Stimulated activated naive B cell treated with anti-CD40 and anti-IgM and Interleukin-4, amounts not matched to agents 10 μg/mL and 1 μg/mL and 100 μg/mL, for 72 hours (primary cell): ENCODE measurements at places on chromosomes 4 and X.

DNA sequence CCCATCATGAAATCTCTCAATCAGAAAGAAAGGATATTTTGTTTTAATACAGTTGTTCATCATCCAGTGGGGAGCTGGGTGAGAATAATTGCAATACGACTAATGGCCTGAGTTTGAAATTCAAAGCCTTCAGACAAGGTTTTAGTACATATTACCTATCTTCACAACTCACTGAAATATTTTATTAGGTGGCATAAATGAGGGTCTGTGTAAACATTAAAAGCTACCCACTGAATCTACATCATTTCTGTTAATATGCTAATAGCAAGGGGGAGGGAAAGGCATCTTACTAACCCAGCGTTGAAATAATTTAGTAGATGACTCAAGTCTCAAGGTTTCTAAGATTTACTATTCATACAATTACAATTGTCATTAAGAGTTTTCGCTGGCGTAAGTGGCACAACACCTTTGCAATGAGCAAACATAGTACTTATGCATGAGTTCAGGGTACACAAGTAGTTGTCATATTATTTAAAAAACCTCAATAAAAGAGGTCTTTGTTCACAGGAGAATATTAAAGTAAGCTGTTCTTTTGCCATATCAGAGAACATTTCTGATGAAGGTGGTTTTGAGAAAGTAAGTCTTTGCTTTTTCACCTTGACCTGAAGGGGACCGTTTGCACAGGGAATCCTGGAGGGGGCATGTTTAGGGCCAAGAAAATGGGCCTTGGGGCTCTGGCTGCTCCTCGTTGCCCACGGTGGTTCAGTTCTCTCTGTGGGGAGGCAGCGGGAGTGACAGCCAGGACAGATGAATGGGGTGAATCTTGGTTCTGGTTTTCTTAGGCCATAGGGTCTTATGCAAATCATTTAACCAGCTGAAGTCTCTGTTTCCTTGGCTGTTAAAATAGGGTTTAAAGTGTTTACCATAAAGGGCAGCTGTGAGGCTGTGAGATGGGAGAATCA lies 4.5 kb upstream of the RHOH start:
- H3K27ac ChIP-seq: peak overlapping the region; percentile 92
- peak overlapping the region; percentile 78 for H3K4me3 ChIP-seq
- H3K4me1 ChIP-seq: peaks cover 54% of the 10 kb centered on the region
- DNase-seq: no peak
- H3K27me3 ChIP-seq: no peaks in the 10 kb centered on the region

GRCh38 chr4:25031077-25031621 lies 403 bp upstream of the LGI2 start:
- H3K36me3 ChIP-seq: no peaks in the 10 kb centered on the region
- H3K4me1 ChIP-seq: peaks cover 3% of the 10 kb centered on the region
- DNase-seq: no peak
- H3K4me3 ChIP-seq: no peak overlapping the region
- no peak overlapping the region for H3K27ac ChIP-seq
- peaks cover 78% of the 10 kb centered on the region for H3K27me3 ChIP-seq

- no peak overlapping the region for H3K4me3 ChIP-seq
- DNase-seq: no peak
- peaks cover 10% of the 10 kb centered on the region for H3K27me3 ChIP-seq
- H3K36me3 ChIP-seq: no peaks in the 10 kb centered on the region
- no peaks in the 10 kb centered on the region for H3K4me1 ChIP-seq
These were observed 92.2 kb upstream of the RAPGEF2 start for GRCh38 chr4:159010563-159011260.

GRCh38 chr4:141730805-141731204 lies 94.4 kb downstream of the IL15 start:
- DNase-seq: no peak
- H3K4me1 ChIP-seq: no peaks in the 10 kb centered on the region
- no peaks in the 10 kb centered on the region for H3K27me3 ChIP-seq
- H3K36me3 ChIP-seq: peaks cover 8% of the 10 kb centered on the region

DNA sequence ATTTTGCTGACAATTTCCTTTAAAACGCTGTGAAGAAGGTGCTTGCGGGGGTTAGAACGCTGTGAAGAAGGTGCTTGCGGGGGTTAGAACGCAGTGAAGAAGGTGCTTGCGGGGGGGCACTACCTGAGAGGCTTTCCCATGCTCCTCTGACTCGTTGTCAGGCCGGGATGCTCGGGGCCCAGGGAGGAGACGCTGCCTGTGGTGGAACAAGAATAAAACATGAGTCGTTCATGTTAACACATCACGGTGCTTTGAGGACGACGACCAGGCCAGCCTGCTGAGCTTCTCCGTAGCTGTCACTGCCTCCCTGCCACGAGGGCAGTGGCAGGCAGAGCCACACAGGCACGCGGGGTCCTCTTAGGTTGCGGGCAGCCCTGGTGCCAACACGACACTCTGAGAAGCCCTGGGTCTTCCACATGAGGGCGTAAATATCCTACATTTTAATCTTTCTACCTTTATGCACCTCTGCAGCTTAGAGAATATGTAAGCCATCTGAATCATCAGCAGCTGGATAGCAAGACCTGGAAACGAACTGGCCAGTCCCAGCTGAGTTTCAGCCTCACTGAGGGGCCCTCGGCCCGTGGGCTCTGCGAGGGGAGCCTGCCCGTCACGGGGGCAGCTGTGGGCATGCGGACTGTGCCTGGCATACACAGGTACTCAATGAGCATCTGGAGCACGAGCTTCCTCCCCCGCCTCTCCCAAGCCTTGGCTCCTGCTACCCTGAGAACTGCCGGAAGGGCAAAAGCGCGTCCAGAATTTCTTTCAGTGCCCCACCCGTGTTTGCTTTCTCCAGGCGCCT lies 47.0 kb downstream of the FGFRL1 start:
- H3K36me3 ChIP-seq: no peaks in the 10 kb centered on the region
- H3K4me3 ChIP-seq: no peak overlapping the region
- H3K4me1 ChIP-seq: peaks cover 17% of the 10 kb centered on the region
- no peak for DNase-seq
- peaks cover 25% of the 10 kb centered on the region for H3K27me3 ChIP-seq

DNA sequence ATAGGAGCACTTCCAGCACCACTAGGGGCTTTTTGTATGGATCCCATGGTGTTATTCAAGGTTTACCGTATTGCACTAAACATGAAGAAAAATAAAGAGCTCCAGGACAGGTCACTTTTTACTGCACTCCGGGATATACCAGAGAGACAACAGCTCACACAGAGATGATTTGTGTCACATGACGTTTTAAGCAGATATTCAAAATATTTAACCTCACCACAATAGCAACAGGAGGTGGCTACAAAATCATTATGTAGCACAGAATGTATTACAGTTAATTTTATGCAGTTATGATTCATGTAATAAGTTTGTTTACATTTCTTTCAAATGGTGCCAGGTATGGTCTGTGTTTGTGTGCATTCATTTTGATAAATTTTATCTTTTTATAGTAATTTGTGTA lies 100.6 kb downstream of the LUZP4 start:
- H3K27ac ChIP-seq: no peak overlapping the region
- H3K4me3 ChIP-seq: no peak overlapping the region
- no peaks in the 10 kb centered on the region for H3K36me3 ChIP-seq
- no peaks in the 10 kb centered on the region for H3K4me1 ChIP-seq
- no peaks in the 10 kb centered on the region for H3K27me3 ChIP-seq
- no peak for DNase-seq

DNA sequence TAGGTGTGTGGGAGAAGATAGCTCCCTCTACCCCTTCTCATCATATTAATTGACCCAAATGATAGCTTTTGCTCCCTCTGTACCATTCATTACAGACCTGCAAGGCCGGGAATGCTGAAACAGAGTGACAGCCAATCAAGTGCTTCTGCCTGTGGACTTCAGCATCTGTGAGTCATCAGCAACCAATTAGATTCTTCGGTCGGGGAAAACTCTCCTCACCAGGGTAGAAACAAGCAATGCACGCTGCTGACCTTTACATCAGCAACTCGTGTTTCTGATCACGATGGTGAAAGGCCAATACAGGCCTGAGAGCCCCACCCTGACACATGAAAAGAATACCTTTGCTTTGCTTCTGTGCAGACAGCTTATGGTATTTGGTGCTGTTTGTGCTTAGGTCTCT lies 347.2 kb upstream of the DDX53 start:
- no peak overlapping the region for H3K4me3 ChIP-seq
- H3K36me3 ChIP-seq: no peaks in the 10 kb centered on the region
- DNase-seq: no peak
- no peaks in the 10 kb centered on the region for H3K27me3 ChIP-seq

DNA sequence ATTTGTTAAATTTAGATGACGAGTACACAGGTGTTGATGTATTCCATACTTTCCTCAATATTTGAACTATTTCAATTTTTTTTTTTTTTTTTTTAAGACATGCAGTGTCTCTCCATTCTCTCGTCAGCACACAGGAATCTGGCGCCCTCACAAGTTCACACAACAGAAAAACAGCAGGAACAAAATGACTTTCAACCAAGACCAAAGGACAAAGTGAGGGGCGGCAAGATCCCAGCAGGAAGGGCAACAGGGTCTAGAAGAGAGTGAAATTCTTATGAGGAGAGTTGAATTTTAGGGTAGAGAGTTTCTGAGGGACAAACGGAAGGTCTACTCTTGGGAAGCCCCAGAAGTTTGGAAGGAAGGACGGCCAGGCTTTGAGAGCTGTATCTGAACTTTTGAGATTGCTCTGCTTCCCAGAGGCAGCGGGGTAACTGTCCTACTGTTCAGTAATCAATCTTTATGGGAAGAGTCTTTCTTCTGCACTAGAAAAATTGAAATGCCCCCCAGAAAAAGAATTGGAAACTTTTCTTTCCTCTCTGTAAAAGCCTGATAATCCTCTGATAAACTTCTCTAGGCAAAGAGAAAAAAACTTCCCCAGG lies 760.2 kb downstream of the RAB28 start:
- H3K27me3 ChIP-seq: peaks cover 7% of the 10 kb centered on the region
- no peak overlapping the region for H3K4me3 ChIP-seq
- H3K27ac ChIP-seq: no peak overlapping the region
- DNase-seq: no peak
- peaks cover 5% of the 10 kb centered on the region for H3K4me1 ChIP-seq

GRCh38 chr4:172818901-172819300 lies 349.7 kb upstream of the GALNT7 start:
- H3K27ac ChIP-seq: no peak overlapping the region
- H3K4me3 ChIP-seq: no peak overlapping the region
- H3K27me3 ChIP-seq: peaks cover 4% of the 10 kb centered on the region
- no peaks in the 10 kb centered on the region for H3K4me1 ChIP-seq
- DNase-seq: no peak

DNA sequence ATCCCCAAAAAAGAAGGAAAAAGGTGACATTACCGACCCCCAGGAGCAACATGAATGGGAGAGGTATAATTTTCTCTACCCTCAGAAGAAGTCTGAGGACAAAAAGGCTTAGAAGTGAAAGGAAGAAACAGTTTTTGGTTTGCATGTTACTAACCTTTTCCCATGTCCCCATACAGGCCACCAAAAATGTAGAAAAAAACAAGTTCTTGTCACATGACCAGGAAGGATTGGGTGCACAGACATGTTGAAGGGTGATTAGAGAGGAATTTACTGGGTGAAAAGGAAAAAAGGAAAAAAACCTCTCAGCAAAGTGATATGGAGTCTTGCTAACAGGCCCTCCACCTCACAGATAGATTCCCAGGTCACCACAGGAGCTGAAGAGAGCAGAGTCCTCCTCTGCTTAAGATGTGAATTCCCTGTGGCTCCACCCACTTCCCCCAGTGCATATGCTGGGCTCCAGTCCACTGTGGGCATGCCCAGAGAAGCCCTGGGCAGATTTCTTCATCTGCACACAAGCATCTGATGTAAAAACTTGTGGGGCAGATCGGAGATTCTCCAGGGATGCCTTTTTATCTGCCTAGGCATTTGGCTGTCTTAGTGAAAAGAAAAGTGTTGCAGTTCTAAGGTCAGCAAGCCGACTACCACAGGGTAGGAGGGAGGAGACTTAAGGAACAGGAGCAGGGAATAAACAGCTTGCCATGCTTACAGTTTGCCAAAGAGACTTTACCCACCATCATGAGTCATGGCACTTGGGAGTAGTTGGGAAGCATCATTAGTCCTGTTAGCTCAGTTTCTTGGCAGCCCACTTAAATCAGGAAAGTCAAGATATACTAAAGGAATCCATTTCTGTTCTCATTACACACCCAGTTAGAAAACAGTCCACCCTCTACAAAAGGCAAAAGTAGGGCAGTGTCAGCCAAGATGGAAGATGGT lies 25.0 kb upstream of the PASD1 start:
- H3K36me3 ChIP-seq: no peaks in the 10 kb centered on the region
- H3K4me1 ChIP-seq: no peaks in the 10 kb centered on the region
- no peak overlapping the region for H3K4me3 ChIP-seq
- no peak for DNase-seq
- H3K27ac ChIP-seq: no peak overlapping the region
- H3K27me3 ChIP-seq: peaks cover under 1% of the 10 kb centered on the region

GRCh38 chr4:120725639-120726580 lies 196.6 kb downstream of the PRDM5 start:
- no peak for DNase-seq
- no peaks in the 10 kb centered on the region for H3K4me1 ChIP-seq
- no peaks in the 10 kb centered on the region for H3K27me3 ChIP-seq
- H3K4me3 ChIP-seq: no peak overlapping the region
- no peak overlapping the region for H3K27ac ChIP-seq
- H3K36me3 ChIP-seq: no peaks in the 10 kb centered on the region

DNA sequence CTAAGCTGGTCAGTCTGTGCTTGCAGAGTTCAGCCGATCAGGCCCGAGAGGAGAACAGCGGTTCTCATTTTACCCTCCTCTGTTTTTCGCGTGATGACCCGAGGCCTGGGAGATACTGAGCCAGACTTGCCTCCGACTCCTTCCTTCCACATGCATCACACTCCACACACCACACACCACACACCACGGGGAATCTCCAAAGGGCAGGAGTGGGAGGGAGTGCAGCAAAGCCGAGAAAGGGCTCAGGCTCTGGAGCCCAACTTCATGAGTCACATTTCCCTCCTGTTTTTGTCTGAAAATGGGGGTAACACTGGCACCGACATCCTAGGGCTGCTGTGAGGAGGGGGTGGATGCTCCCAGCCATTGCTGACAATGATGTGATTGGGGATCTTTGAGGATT lies 38.9 kb downstream of the TKTL1 start:
- peak overlapping the region; percentile 22 for H3K4me3 ChIP-seq
- DNase-seq: no peak
- peaks cover 18% of the 10 kb centered on the region for H3K4me1 ChIP-seq
- no peaks in the 10 kb centered on the region for H3K27me3 ChIP-seq

- no peaks in the 10 kb centered on the region for H3K27me3 ChIP-seq
- no peak for DNase-seq
- no peak overlapping the region for H3K4me3 ChIP-seq
- H3K36me3 ChIP-seq: peaks cover 67% of the 10 kb centered on the region
- H3K4me1 ChIP-seq: peaks cover 31% of the 10 kb centered on the region
These were observed 23.7 kb downstream of the ACSL1 start for GRCh38 chr4:184801781-184802696.

DNA sequence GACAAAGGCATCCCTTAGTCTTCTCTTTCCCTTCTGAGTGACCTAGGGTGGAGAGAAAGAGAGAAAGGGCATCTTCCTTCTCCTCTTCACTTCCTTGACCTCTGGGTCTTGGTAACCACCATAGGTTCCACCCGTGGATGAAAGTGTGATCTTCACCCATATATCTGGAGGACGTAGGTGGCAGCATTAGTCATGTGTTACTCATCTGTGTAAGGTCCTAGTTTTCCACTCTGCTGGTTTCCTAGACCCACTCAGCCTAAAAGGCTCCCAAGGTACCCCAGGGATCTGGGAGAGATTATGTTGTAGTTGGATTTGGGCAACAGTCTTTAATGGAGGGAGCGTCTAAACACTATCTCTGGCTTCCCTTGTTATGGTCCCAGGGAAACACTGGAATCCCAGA lies 45.5 kb upstream of the RAB9B start:
- H3K36me3 ChIP-seq: no peaks in the 10 kb centered on the region
- DNase-seq: no peak
- no peak overlapping the region for H3K27ac ChIP-seq
- no peaks in the 10 kb centered on the region for H3K4me1 ChIP-seq
- H3K4me3 ChIP-seq: no peak overlapping the region
